Caco-2 (cell line): ENCODE measurements at places on chromosomes 1 and 21. TPM values are rescaled to one million over a fixed set of nuclear protein-coding genes. Genes with fewer than 3 reads are reported as not detected.

DNA sequence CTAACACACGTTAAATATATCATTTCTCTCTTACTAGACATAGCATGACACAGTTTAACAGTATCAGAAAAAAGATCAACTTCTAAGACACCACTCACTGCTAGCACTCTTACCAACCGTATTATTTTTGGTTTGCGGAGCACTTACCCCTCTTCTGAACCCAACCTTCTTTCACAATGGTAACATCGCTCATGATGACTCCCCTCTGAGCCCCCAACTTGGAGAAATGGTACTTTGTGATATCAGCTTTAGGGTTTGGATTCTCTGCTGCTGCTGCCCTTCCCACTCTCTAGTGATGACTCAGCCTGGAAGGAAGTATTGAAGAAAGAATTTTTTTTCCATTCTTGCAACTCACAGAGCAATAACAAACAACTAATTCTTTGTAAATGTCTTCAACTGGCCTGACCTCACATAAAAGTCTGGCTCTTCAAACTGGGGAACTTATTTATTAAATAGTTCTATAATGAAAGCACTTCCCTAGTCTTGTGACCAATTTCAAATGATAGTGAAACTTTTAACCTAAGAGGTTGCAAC is 7.0 kb downstream of the AKT3 start:
- H3K27ac ChIP-seq = no peak overlapping the region
- H3K4me3 ChIP-seq = no peak overlapping the region
- no peaks in the 10 kb centered on the region for H3K4me1 ChIP-seq
- no peaks in the 10 kb centered on the region for H3K27me3 ChIP-seq
- no peak for DNase-seq

- peaks cover 19% of the 10 kb centered on the region for H3K4me1 ChIP-seq
- H3K36me3 ChIP-seq = no peaks in the 10 kb centered on the region
- no peaks in the 10 kb centered on the region for H3K27me3 ChIP-seq
- DNase-seq = no peak
- no peak overlapping the region for H3K27ac ChIP-seq
Observed at GRCh38 chr1:199307496-199308264, 668.8 kb downstream of the PTPRC start.

DNA sequence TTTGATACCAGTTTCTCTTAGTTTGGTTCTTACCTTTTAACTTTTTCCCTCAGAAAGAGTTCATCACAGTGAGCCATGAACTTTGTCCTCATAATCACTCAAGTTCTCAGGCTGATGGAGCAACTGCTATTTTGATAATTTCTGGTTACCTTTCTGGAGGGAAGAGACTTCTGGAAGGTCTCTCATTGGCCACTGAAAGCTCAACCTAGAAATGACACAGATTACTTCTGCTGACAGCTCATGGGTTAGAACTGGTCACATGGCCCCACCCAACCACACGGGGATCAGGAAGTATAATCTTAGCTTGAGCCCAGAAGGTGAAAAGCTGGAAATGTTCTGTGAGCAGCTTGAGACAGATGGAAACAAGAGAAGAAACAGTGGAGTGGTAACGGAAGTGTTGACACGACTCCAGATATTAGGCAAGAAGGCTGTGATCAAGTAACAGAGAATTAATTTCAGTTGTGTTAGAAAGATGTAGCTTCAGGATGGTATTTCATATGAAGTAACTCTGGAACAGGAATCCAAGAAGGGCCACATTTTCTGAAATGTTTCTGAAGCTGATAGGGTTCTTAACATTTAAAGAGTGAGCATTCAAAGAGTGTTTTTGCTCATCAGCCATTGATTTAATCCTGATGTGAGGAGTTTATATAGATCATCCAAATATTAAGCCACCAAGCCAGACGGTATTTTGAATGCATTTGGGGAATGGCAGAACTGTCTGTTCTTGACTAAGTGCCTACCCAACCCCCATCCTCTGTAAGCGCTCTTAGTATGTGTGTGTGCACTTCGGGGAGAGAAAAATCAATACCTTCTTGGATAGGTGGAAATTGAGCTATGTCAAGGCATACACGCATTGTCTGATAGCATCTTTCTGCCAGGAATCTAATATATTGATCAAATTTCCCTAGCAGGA is 21.9 kb upstream of the XPR1 start:
- DNase-seq = peak; percentile 27
- H3K4me3 ChIP-seq = no peak overlapping the region
- H3K4me1 ChIP-seq = peaks cover 23% of the 10 kb centered on the region
- no peaks in the 10 kb centered on the region for H3K36me3 ChIP-seq
- H3K27ac ChIP-seq = peak overlapping the region; percentile 39

The KRTAP12-2 gene
- total RNA-seq = not detected in 2 replicates

The AKR1A1 gene
- 119 and 129 TPM in 2 replicates for total RNA-seq

DNA sequence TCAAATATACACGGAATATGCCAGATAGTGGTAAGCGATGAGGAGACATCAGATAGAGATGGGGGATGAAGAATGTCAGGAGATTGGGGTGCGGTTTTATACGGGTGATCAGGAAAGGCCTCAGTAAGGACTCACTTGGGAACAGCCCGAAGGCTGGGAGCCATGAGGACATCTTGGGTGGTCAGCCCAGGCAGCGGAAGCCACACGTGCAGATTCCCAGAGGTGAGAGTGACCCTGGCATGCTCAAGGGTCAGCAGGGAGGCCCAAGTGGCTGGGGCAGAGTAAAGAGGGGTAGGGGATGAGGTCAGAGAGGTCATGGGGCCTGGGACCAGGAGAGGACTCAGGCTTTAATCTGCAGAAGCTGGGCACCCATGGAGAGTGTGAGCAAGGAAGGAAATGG is 106.6 kb downstream of the MATN1 start:
- no peak overlapping the region for H3K27ac ChIP-seq
- H3K4me3 ChIP-seq = no peak overlapping the region
- no peaks in the 10 kb centered on the region for H3K36me3 ChIP-seq

- H3K4me1 ChIP-seq = peaks cover 16% of the 10 kb centered on the region
- DNase-seq = no peak
- no peaks in the 10 kb centered on the region; the same call in 1 of the 2 replicates for H3K36me3 ChIP-seq
- H3K27ac ChIP-seq = no peak overlapping the region
- H3K4me3 ChIP-seq = no peak overlapping the region
- H3K27me3 ChIP-seq = no peaks in the 10 kb centered on the region
Observed at GRCh38 chr1:27554759-27555699, 48.9 kb downstream of the AHDC1 start.

The NAV1 gene
- 2.0 and 4.6 TPM in 2 replicates for total RNA-seq

The BMP8A gene
- total RNA-seq = 3.2 and 3.6 TPM in 2 replicates

GRCh38 chr1:177944016-177944949 is 25.6 kb downstream of the SEC16B start:
- H3K27ac ChIP-seq = no peak overlapping the region
- H3K36me3 ChIP-seq = no peaks in the 10 kb centered on the region
- DNase-seq = no peak
- no peak overlapping the region for H3K4me3 ChIP-seq

GRCh38 chr1:24921938-24922662 is 8.0 kb downstream of the RUNX3 start:
- no peaks in the 10 kb centered on the region for H3K27me3 ChIP-seq
- no peaks in the 10 kb centered on the region for H3K36me3 ChIP-seq
- H3K4me1 ChIP-seq = no peaks in the 10 kb centered on the region
- no peak overlapping the region for H3K27ac ChIP-seq

DNA sequence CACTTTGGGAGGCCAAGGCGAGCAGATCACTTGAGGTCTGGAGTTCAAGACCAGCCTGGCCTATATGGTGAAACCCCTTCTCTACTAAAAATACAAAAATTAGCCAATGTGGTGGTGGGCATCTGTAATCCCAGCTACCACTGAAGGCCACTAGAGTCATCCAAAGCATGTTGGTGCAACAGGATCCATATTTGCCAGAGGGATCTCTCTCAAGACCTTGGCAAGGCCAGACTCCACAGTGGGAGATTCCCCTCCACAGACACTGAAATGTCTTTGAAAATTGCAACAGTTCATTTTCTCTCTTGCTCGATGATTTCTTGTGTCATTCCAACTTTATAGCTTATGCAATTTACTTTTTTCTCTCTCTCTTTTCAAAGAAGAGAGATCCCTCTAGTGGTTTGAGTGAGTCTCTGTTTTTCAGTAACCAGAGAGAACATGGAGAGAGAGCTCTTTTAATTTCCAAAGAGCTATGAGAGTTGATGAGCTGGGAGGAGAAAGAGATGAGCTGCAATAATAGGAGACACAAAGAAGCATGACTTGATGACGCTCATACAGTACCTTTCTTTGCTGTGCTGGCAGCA is 176.8 kb upstream of the USP25 start:
- H3K27ac ChIP-seq = no peak overlapping the region
- H3K36me3 ChIP-seq = no peaks in the 10 kb centered on the region
- no peak for DNase-seq
- H3K27me3 ChIP-seq = no peaks in the 10 kb centered on the region
- H3K4me3 ChIP-seq = no peak overlapping the region
- no peaks in the 10 kb centered on the region for H3K4me1 ChIP-seq

The FOXD3 gene
- total RNA-seq = not detected in 2 replicates

- no peaks in the 10 kb centered on the region for H3K36me3 ChIP-seq
- peak overlapping the region; percentile 70 for H3K4me3 ChIP-seq
Observed at GRCh38 chr1:155245163-155245524, 10.1 kb downstream of the ENTREP3 start.

The TSPEAR gene
- total RNA-seq = 0.12 and 0.32 TPM in 2 replicates

GRCh38 chr1:41629141-41629540 is 144.7 kb upstream of the EDN2 start:
- H3K36me3 ChIP-seq = no peaks in the 10 kb centered on the region
- no peak overlapping the region for H3K27ac ChIP-seq
- H3K4me3 ChIP-seq = no peak overlapping the region
- H3K27me3 ChIP-seq = no peaks in the 10 kb centered on the region

The BCL2L15 gene
- 0.09 TPM in 1 of 2 replicates, not detected in the other for total RNA-seq
